ENCODE measurements at places on chromosomes 16 and 17. TPM values are rescaled to one million over a fixed set of nuclear protein-coding genes. Genes with fewer than 3 reads are reported as not detected.

DNA sequence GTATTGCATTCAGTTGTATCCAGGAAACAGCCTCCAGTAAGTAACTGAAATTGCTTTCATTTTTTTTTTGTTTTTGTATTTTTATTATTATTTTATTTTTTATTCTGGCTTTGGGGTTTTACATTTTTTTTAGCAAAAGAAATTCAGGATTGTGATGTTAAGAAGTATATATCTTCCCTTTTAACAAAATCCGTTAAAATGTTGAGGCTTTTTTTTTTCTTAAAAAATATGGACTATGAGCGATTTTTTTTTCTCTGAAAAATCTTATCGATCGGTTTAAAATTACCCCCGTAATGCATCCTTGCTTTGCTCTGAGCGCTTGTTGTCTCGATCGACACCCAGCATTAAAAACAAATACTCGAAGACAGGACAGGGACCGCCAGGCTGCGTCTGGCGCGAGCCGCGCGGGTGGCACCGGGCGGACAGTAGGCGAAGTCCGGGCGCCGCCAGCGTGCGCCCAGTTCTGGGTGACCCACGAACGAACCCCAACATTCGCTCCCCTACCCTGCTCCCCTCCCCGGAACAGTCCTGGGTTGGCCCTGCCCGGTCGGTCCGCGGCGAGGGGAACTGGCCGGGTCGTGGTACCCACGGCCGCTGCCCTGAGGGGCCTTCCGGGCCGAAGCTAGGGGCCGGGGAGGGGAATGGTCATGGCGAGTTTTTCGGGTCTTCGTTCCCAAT lies 482 bp downstream of the BAHCC1 start:
- DNase-seq = no peak

GRCh38 chr16:50761267-50761666 lies 19.4 kb downstream of the CYLD start:
- DNase-seq = no peak

DNA sequence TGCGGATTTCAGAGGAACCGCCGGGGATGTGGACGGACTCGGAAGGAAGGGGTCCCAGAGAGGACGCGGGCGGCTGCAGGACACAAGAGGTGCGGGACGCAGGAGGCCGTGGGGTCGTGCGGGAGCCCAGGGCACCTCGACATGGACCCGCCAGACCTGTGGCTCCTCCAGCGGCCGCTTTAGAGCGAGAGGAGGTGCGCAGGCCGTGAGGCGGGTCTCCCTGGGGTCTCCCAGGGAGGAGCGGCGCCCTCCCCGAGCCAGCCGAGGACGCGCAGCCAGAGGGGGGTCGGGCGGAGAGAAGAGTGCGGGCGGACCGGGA lies 6.8 kb upstream of the FLYWCH1 start:
- no peak for DNase-seq

GRCh38 chr17:39563476-39563875 lies 44.2 kb downstream of the NEUROD2 start:
- DNase-seq = no peak

Gene TP53TG3D
- total RNA-seq = 1.1 TPM

Gene ASIC2
- not detected for total RNA-seq

DNA sequence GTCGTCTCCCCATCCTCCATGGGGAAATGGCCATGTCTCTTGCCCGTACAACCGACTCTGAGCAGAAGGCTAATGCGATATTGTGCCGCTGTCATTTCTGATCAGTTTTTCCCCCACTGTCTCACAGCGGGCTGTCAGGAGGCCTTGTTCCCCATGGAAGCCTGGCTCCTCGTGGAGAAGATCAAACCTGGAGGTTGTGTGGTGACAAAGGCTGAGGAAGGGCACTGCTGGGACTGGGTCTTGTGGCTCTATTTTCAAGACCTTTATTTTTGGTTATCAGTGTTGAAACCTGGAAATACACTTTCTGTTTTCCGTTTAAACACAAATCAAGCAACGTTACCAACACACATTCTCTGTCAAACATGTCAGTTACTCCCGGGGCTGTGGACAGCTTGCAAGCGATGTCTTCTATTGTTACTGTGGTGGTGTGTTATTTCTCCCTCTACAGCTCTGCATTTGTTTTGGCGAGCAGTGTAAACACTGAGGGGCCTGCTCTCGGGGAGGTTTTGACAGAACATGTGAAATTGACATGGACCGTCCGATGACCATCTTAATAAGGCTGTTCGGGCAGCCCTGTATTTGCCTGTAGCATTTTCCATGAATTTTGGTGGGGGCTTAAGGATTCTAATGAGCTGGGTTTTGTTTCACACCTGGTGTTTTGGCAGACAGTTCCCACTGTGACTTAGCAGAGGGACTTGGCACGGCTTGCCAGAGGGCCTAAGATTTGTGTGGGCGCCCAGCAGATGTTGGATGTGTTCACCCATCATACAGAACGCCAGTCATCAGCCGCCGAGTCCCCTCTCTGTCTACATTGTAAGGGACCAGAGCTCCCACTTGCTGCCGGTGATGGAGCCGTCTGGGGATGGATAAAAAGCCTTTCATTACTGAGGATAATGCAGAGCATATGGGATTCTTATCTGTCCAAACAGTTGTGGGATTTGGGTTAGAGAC lies 12.5 kb downstream of the RBFOX1 start:
- no peak for DNase-seq

Gene PTGES3L
- 51.0 TPM for total RNA-seq

GRCh38 chr16:4370151-4370550 lies 1.5 kb upstream of the VASN start:
- DNase-seq = no peak

DNA sequence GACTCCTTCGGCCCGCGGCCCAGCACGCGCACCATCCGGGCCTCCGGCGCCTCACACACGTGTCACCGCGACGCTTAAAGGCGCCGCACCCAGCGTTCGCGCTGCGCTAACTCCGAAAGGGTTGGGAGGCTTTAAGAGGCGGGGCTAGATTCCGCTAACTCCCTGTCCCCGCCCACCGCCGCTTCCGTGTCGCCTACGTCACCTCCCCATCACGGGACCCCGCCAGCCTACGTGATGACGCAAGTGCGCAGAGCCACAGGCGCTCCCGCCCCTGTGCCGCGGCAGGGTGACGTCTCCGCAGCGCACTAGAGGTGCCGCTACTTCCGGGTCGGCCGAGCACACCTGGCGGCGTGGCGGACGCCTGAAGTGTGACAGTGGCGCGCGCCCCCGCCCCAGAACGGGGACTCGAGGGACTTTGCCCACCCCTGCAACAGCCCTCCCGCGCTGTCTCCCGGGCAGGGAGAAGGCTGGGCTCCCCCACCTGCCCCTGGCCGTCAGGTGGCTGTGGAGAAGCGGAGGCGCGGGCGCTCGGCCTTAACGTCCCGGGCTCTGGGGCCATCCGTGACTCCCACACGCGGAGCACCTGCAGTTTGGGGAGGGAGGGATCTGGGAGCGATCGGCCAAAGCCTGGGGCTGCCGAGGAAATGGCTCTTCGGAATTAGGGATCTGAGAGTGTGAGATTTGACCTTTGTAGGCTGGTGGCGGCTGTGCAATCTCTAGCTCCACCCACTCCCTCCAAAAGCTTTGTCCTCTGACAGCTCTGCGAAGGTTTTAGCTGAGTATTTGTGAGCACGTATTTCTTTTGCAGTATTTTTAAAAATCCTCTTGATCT lies at the start of gene USP36:
TSS of gene USP36 (minus strand) at position 35 of the 832 bp plus-strand sequence. CDS start 4,451 bp downstream, outside the sequence.
- peak; percentile 100 for DNase-seq
